ENCODE measurements at places on chromosomes 12 and 14. TPM values are rescaled to one million over a fixed set of nuclear protein-coding genes. Genes with fewer than 3 reads are reported as not detected.

The WDR89 gene
- total RNA-seq = 15.1 TPM

The HOXC12 gene
- not detected for total RNA-seq

The TDRD9 gene
- 0.51 TPM for total RNA-seq

The SLC38A6 gene
- 22.3 TPM for total RNA-seq

The SLC39A5 gene
- total RNA-seq = 0.13 TPM

The PEBP1 gene
- total RNA-seq = 168 TPM

The TSPAN9 gene
- total RNA-seq = 5.0 TPM

The RNFT2 gene
- total RNA-seq = 0.26 TPM

The TTC9 gene
- total RNA-seq = 9.7 TPM

The YY1 gene
- total RNA-seq = 50.5 TPM

The ITGB7 gene
- 8.4 TPM for total RNA-seq

The AQP5 gene
- 1.3 TPM for total RNA-seq

The ADCY6 gene
- 13.4 TPM for total RNA-seq

The DEGS2 gene
- 9.7 TPM for total RNA-seq

The DPY19L2 gene
- total RNA-seq = under 0.01 TPM

The DLK1 gene
- total RNA-seq = not detected

The SLC8A3 gene
- total RNA-seq = under 0.01 TPM

The GALNT16 gene
- total RNA-seq = not detected

All from bronchial epithelial cell (primary cell).